ENCODE measurements at places on chromosomes 16 and 17. TPM values are rescaled to one million over a fixed set of nuclear protein-coding genes. Genes with fewer than 3 reads are reported as not detected.

DNA sequence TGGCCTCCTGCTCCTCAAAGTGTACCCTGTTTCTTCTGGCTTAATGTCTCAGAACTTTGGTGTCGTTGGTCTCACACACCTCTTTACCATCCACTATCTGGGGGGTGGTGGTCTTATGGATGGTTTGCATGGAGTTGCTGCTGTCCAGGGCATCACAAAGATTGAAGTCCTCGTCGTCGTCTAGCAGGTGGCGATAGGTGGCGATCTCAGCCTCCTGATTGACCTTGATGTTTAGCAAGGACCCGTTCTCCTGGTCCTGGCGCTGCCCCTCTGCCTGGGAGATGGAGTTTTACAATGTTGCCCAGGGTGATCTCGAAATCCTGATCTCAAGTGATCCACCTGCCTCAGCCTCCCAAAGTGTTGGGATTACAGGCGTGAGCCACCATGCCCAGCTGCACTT is 31.1 kb upstream of the HELZ start:
- H3K27ac ChIP-seq: no peak overlapping the region
- DNase-seq: no peak
- H3K27me3 ChIP-seq: no peaks in the 10 kb centered on the region
- no peak overlapping the region for H3K4me3 ChIP-seq

- no peaks in the 10 kb centered on the region for H3K36me3 ChIP-seq
- H3K27me3 ChIP-seq: no peaks in the 10 kb centered on the region
- H3K27ac ChIP-seq: no peak overlapping the region
Measured at GRCh38 chr17:29793501-29793900, 136.5 kb downstream of the SSH2 start.

GRCh38 chr16:1731603-1732002 is 25.6 kb downstream of the MAPK8IP3 start:
- peaks cover 60% of the 10 kb centered on the region for H3K36me3 ChIP-seq
- no peaks in the 10 kb centered on the region for H3K4me1 ChIP-seq
- no peaks in the 10 kb centered on the region for H3K27me3 ChIP-seq
- H3K4me3 ChIP-seq: no peak overlapping the region

DNA sequence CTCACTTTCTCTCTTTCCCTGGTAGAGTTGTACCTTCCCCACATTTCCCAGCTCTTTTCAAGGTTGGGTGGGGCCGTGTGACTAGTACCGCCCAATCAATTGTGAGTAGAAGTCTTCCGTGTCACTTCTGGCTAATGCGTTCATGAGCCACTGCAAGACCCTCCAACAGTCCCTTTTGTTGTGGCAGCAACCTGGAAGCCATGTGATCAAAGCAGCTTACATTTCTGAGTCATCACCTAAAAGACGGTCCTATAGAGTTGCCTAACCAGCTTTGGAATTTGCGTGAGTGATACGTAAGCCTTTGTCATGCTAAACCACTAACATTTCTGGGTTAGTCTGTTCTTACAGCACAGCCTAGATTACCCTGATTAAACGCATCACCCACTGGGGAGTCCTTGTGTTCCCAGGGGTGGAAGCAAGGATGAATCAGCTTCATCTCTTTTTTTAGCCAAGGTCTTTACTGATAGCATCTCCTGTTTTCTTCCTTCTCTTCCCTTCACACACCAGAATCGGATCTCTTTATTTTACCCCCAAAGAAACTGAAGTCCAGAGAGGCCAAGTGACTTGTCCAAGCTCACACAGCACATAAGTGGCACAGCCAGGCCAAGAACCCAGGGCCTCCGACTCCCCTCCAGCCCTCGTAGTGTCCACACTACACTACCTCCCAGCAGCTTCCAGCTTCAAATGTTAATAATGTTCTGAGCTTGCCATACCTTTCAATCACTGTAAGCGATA is 366.3 kb upstream of the XYLT1 start:
- no peaks in the 10 kb centered on the region for H3K36me3 ChIP-seq
- DNase-seq: no peak
- no peak overlapping the region for H3K4me3 ChIP-seq

GRCh38 chr17:37067555-37068111 is 118.9 kb downstream of the AATF start:
- H3K4me1 ChIP-seq: no peaks in the 10 kb centered on the region
- H3K27ac ChIP-seq: no peak overlapping the region
- no peak for DNase-seq
- no peaks in the 10 kb centered on the region for H3K27me3 ChIP-seq
- no peak overlapping the region for H3K4me3 ChIP-seq

- H3K27me3 ChIP-seq: peaks cover 14% of the 10 kb centered on the region
- H3K27ac ChIP-seq: no peak overlapping the region
- no peaks in the 10 kb centered on the region for H3K36me3 ChIP-seq
- DNase-seq: no peak
Measured at GRCh38 chr16:801584-802363, 1.2 kb upstream of the GNG13 start.

- H3K4me3 ChIP-seq: no peak overlapping the region
- DNase-seq: no peak
- no peaks in the 10 kb centered on the region for H3K27me3 ChIP-seq
- H3K4me1 ChIP-seq: no peaks in the 10 kb centered on the region
- no peak overlapping the region for H3K27ac ChIP-seq
Measured at GRCh38 chr17:20114466-20114865, 105.3 kb downstream of the SPECC1 start.

DNA sequence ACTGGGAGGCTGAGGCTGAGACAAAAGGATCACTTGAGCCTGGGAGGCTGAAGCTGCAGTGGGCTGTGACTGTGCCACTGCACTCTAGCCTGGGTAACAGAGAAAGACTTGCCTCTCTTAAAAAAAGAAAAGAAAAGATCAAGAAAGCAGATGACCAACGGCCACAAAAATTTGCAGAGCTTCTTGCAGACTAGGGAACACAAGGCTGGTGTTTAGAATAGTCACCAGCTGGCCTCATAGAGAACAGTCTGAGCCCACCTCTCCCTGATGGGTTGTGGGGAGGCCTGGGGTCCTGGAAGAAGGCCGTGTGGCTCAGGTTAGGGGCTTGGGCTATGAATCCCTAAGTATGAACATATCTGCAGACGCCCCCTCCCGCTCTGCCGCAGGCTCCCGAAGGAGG is 73.7 kb upstream of the MED9 start:
- H3K36me3 ChIP-seq: no peaks in the 10 kb centered on the region
- no peak overlapping the region for H3K27ac ChIP-seq
- H3K4me1 ChIP-seq: no peaks in the 10 kb centered on the region
- H3K4me3 ChIP-seq: no peak overlapping the region
- H3K27me3 ChIP-seq: no peaks in the 10 kb centered on the region
- no peak for DNase-seq

DNA sequence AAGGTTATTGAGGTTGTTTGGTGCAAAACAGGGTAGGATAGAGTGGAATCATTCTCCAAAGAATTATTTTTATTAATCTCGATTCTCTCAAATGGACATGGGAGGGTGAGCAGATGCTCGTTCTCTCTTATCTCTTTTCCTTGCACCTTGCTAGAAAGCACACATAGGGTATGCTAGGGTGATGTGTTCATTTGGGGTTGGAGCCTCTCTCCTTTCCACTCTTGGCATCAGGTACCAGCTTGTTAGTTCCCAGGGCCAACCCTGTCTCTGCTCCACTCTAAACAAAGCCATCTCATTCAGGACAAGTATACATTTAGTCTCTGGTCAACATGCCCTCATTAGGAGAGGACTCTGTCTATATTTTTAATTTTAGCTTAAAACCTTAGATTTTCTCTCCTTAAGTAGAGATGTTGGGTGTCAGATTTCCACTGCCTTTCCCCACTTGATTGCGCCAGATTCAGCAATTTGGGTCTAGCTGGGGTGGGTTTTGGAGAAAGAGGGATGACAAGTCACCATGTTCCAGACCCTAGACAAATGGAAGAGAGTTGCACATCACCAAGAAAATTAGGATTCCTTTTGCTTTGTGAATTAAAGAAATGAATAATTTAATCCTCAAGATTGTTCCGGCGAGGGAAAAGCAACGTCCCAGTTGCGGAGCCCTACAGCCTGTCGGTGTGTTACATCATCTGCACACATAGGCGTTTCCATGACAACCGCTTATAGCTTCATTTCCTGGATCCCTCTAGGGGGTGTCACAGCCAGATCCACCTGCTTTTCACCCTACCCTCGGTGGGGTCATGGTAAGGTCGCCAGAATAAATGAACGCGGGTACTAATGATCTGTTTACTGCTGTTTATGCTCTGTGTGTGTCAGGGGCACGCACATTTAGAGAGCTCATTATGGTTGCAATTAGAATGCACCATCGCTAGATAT is 41.6 kb downstream of the SNX11 start:
- no peak for DNase-seq
- H3K36me3 ChIP-seq: no peaks in the 10 kb centered on the region
- no peak overlapping the region for H3K27ac ChIP-seq
- no peak overlapping the region for H3K4me3 ChIP-seq

DNA sequence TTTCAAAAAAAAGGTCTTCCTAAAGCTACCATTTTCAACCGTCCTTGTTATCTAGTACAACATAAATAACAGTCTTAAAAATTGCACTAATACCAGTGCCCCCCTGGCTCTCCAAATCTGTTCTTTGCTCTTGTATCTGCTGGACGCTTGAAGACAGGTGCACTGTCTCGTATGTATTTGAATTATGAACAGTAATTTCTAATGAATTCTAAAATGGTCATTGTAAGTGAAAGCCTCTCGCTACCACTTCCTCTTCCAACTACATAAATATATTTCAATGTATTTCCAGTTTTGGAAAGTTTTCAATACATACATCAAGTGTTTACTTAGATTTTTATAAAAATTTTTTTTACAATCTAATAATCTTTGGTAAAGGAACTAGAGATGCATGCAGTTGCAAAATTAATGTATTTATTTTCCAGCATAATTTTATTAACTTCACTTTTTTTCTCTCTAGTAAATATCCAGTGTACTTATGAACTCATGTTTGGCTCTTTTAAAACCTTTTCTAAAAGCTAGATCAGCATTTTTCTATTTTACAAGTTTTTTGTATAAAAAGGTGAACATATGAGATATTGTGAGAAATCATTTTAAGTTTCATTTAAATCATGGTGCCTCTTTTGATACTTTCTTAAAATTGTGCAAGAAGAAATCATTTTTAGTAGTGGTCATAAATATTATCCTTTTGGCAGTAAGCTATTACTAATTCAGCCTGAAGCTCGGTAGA is 31.0 kb downstream of the ERCC4 start:
- no peak overlapping the region for H3K27ac ChIP-seq
- H3K27me3 ChIP-seq: no peaks in the 10 kb centered on the region
- peaks cover 22% of the 10 kb centered on the region for H3K36me3 ChIP-seq

DNA sequence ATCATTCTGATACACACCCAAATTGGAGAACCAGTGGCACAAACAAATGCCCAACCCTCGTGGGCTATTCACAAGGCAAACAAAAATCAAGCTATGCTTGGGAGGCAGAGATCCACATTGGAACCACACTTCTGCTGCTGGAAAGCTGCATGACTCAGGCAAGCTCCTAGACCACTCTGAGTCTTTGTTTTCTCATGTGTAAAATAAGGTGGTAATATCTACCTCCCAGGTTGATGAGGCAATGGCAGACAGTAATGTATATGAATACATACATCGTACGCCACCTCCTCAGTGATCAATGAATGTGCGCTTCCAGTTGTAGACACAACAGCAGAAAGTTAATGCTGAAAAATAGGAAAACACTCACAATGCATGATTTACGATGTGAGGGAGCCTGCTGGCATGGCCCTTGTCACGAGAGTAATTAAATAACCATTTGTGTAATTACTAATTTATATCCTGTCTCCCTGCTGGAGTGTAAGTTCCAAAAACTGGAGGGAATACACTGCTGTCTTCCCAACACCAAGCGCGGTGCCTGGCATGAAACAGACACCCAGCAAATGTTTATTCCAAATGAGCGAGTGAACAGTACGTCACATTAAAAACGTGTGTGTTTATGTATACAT is 69.9 kb upstream of the HSBP1 start:
- no peaks in the 10 kb centered on the region for H3K36me3 ChIP-seq
- H3K27me3 ChIP-seq: no peaks in the 10 kb centered on the region
- H3K4me3 ChIP-seq: no peak overlapping the region

DNA sequence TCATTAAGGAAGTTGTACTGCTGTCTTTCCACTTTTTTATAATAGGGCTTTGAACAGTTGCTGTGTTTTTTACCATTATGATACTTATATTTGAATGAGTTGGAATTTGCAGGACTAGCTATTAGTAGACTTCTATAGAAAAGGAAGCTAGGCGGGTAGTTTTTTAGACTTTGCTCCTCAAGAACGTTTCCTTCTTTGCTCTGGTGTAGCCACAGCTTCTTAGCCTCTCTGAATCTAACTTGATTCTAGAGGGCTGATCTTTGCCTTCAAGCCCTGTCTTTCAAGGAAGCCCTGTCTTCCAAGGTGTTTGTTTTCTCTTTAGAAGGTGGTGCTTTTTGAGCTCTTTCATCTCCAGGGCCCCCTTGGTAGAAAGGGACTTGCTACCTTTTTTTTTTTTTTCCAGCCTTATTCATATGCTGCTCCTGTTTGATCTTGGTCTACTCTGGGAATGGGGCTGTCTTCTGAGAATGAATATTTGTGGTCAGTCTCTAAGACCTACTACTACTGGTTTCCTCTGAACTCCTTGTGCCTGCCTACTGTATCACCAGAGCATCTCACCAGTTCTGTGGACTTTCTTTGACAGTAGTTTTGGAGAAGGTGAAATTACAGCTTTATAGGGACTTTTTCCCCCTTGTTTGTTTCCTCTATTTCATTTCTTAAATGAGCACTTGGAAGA is 52.3 kb upstream of the RASL10B start:
- DNase-seq: no peak
- no peaks in the 10 kb centered on the region for H3K4me1 ChIP-seq
- no peaks in the 10 kb centered on the region for H3K27me3 ChIP-seq
- peaks cover 61% of the 10 kb centered on the region for H3K36me3 ChIP-seq

GRCh38 chr16:70156207-70156978 is 17.2 kb upstream of the CLEC18C start:
- H3K27me3 ChIP-seq: no peaks in the 10 kb centered on the region
- H3K4me1 ChIP-seq: no peaks in the 10 kb centered on the region
- H3K36me3 ChIP-seq: peaks cover 96% of the 10 kb centered on the region
- no peak overlapping the region for H3K4me3 ChIP-seq
- no peak for DNase-seq
- H3K27ac ChIP-seq: no peak overlapping the region

GRCh38 chr16:57915811-57916488 is 55.0 kb downstream of the CNGB1 start:
- no peak overlapping the region for H3K27ac ChIP-seq
- no peaks in the 10 kb centered on the region for H3K36me3 ChIP-seq
- H3K4me1 ChIP-seq: no peaks in the 10 kb centered on the region
- H3K4me3 ChIP-seq: no peak overlapping the region
- no peaks in the 10 kb centered on the region for H3K27me3 ChIP-seq

Gene IRF8
- 20.0 TPM for total RNA-seq

Gene KRTAP3-2
- not detected for total RNA-seq

Gene EVPL
- not detected for total RNA-seq

Gene CLEC3A
- not detected for total RNA-seq

Gene CCDC92B
- total RNA-seq: not detected

Gene CNGB1
- total RNA-seq: not detected

Gene OTOP3
- total RNA-seq: not detected

Gene TLCD1
- not detected for total RNA-seq

Gene OTOP2
- total RNA-seq: not detected

Gene FAM83G
- total RNA-seq: 11.2 TPM
